ENCODE measurements at places on chromosomes 11 and 22.

- no peak for DNase-seq
Measured at GRCh38 chr22:36829370-36830002, 12.7 kb upstream of the PVALB start.

DNA sequence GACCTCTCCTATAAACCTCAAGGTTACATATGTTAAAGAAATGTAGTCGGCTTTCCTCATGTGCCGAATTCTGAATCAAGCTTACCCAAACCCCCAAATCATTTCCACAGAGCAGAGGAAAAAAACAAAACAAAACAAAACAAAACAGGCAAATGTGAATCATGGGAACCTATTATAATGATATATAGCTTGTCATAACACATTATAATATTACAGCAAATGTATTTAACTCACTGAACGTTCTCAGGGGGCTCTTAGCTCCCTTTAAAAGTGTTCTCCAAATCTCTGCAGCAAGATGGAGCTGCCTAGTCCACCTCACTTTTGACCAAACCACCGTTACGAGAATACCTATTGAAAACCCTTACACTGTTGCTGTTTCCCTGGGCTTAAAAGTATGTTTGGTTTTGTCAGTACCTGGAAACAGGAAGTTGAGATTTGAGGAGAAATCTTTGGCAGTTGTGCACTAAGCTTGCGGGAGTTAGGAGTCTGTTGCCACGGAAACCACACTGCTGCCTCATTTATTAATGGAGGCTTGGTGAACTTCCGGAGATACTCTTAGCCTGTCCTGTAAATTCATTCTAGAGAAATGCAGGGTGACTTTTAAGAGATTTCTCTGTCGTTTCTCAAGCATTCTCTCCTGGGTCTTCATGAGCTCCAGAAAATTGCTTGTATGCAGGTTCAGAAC, 167.0 kb upstream of the RASSF10 start:
- DNase-seq, result peak; percentile 63

GRCh38 chr11:116984186-116984585, 114.0 kb downstream of the SIK3 start:
- no peak for DNase-seq

DNA sequence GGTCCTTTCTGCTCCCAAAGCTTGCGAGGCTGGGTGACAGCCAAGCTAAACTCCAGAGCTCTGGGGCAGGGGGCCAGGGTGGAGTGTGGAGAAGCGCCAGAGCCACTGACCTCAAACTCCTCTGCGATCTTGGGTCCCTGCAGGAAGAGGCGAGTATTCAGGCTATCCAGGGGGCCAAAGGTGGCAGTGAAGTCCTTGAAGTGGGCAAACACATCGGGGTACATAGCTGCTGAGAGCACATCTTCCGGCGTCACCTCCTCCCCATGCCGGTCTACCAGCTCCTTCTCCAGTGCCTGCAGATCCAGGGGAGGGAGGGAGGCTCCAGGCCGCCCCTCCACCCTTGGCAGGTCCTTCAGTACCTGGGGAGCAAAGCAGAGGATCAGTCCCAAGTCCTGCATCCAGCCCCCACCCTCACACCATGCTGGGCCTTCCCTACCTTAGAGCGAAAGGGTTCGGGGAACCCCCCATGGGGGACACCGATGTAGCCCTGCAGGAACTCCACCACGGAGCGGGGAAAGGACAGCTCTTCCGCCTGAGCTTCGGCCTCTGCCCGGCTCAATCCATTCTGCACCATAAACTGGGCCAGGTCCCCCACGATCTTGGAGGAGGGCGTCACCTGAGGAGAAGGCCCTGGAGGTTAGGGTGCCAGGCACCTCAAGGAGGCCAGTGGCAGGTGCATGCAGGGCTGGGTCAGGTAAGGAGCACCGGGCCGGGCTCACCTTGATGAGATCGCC, 6.4 kb downstream of the RCE1 start:
- no peak for DNase-seq

DNA sequence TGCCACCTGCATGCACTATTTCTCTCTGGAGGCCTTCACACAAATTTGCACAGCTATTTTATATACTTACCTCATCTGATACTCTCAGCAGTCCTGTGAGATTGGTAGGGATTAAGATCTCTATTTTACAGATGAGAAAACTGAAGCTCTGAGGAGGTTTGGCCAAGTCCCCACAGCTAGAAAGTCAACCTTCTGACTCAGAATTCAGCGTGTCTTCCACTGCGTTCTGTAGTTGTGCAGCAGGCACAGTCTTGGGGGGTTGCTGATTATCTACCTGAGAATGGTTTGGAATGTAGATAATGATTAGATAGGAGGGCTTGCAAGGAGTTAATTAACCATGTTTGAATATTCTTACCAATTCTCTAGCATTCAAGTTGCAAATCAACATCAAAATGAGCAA, 2.5 kb upstream of the SORL1 start:
- DNase-seq, result no peak

DNA sequence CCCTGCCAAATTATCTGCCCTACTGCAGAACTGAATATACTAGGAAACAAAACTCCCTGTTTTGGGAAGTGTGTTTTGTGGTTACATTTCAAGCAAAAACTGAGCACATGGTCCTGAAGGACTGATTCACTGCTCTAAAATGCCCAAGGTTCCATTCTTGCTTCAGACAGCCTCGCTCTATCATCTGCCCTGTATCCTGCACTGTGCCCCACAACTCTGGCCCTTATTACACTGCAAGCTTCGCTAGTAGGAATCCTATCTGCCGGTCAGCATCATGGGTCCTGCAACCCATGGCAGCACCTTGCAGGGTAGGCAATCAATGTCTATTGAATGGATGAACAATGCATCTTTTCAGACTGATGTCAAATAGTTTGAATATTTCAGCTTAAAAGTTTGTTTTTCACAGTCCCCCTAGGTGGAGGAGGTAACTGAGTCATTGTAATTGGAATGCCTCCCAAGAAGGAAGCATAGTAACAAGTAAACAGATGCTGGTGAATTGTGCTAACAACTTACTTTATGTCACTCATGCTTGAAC, 21.3 kb downstream of the LAYN start:
- no peak for DNase-seq

DNA sequence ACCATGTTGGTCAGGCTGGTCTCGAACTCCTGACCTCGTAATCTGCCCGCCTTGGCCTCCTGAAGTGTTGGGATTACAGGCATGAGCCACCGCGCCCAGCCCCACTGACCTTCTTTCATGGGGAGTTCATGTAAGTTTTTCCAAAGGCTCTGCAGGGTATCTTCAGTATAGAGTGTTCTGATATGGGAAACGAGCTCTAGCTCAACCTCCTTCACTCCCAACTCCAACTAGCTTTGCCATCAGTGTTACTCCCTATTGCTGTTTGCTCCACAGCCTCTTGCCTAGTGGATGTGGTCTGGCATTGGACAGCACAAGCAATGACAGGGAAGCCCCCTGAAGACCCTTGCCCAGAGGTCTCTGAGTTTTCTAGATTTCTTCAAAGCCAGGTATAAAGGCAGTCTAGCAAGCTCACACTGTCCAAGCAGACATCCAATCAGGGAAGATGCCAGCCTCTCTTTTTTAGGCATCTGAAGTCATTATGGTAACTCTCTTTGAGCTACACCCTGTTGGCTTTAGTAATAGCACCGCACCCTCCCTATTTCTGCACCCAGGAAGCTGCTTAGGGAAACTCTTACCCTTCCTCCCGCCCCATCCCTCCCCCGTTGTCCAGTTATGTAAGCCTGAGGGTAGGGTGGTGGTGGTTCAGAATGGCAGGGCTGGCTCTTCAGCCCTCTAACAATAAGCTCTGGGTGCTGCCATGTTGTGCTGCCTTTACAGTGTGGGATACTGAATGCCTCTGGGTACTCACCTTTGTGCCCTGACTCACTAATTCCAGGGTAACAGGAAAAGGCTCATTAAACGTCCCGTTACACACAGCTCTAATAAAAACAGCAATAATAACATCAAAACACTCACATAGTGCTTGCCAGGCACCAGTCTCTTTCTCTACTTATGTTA, 41.4 kb upstream of the CLDN5 start:
- peak; percentile 82 for DNase-seq

- DNase-seq, result peak; percentile 64
Measured at GRCh38 chr11:105297463-105297862, 157.9 kb upstream of the CARD18 start.

- DNase-seq, result no peak
Measured at GRCh38 chr11:65870706-65871681, 1.6 kb downstream of the EFEMP2 start.

- no peak for DNase-seq
Measured at GRCh38 chr11:87212891-87213290, 175.2 kb downstream of the TMEM135 start.
